ENCODE measurements at places on chromosomes 5 and 9.
A peak's percentile ranks its signal among the peaks of the same experiment; 100 is the strongest.

DNA sequence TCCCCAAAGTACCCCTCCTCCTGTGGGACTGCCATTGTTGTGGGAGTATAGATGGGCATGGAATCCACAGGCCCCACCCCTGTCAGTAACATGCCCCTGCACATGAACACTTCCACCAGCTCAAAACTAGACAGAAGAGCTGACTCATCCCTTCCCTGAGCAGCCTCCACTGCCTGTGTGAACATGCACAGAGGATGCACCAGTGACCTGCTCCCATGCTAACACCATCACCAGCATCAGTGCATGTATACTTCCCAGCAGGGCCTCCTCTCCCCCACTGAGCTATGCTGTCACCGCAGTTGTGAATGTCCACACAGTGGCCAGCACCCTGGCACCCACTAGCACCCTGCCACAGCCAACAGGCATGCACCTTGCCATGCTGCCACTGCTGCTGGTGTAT lies 939.8 kb downstream of the EFNA5 start:
- DNase-seq: no peak

GRCh38 chr5:119070578-119070827 lies 384 bp upstream of the DMXL1 start:
- peak; percentile 83 for DNase-seq

- no peak for DNase-seq
These were observed 39.6 kb upstream of the TIFAB start for GRCh38 chr5:135491552-135492318.

DNA sequence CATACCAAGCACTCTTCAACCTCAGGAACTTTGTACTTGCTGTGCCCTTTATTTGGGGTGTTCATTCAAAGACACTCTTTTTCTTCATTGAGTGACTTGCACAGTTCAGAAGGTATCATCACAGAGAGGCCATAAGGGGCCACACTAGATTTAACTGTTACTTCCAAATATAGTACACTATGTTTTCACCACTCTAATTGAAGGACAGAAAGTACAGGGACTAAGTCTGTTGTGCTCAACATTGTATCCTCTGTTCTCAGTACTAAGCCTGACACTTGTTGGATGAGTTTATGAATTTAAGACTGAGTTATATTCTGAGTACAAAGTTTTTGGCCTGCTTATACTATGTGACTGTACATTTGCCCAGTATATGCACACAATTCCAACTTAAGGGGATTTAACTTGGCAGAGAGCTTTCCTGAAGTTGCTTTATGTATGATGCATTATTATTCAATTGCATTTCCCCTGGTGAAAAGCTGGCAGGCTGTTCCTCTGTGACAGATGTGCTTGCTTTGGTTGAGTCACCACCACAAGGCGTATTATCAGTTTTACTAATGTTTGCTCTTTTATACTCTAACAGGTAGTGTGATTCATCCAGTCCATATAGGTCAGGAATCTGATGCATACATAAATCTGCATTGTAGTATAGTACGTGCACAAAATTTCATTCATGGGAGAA lies 714.8 kb downstream of the TLR4 start:
- DNase-seq: no peak

GRCh38 chr9:106861640-106862109 lies 1.3 kb upstream of the ZNF462 start:
- DNase-seq: no peak

- DNase-seq: no peak
These were observed 179.7 kb upstream of the ISL1 start for GRCh38 chr5:51203598-51203997.

DNA sequence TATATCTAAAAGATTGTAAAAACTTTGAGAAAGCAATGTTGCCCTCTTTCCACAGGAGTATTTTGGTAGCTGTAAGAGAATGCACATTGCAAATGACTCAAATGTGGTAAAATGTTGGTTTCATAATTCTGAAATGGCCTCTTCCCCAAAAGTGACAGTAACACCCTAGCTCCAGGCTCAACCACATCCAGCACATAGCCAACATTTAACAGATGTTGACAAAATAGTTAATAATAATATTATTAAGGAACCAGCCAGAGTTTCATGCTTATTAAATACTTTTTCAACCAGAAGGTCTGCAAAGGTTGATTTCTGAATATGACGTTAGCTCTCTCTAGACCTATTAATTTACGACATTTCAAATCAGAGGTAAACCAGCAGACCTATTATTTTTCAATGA lies 1.3 kb downstream of the ANXA1 start:
- DNase-seq: no peak

GRCh38 chr5:175464074-175464941 lies 14.1 kb upstream of the SFXN1 start:
- no peak for DNase-seq

GRCh38 chr9:125513668-125514413 lies 193.2 kb downstream of the MAPKAP1 start:
- no peak for DNase-seq

DNA sequence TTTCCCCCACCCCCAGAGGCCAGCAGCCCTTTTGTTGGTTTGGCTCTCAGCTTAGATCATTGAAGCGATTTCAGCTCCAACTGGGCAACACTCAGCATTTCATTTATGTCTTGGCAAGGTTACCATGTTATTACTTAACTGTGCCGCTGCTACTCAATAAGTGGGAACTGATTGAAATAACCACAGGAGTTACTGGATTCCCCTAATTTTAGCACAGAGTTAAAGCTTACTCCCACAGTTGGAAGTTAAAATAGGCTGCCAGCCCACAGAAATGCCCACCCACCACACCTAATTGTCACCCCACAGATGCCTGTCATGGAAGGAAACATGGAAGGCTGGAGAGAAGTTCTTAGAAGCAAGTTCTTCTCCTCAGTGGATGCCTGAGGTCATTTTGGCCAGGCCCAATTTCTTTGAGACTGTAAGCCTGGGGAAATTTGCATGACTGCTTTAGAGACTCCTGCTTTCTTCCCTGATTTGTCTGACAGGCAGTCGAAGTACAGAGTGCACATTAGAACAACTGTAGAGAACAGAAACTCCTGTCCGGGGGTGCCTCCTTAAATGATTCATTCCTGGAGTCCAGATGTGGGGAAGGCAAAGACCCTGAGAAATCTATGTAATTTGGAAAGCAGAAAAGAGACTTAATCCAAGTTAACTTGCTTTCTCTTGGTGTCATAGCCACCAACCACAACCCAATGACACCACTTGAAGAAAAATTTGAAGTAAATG lies 370.0 kb downstream of the ZSWIM6 start:
- DNase-seq: no peak

DNA sequence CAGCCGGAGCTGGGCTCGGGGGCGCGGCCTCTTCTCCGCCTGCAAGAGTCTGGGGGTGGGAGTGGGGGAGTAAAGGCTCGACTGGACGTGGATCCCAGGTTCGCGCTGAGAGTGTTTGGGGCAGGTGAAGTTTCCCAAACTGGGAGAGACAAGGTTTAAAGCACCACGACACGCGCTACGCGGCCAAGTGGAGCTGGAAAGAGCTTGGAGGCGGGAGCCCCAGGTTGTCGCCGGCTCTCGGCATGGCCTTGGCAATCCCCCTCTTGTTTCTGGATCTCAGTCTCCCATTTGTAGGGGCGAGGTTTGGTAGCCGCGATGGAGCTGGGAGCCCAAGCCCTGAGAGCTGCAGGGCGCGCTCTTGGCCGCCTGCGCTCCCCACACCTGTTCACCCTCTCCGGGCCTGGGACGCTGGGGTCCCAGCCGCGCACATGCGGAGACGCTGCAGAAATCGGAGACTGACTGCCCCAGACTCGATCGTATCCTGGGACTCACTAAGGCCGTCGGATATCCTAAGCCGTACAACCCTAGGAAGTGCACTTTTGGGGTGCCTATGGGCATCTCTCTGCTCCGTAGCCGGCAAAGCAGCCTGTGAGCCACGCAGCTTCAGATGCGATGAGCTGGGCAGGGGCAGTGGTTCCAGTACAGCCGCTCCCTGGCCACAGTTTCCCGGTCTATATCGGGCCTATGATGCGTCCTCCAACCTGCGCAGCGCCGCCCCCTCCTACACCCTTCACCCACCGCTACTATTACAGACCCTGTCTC lies 937 bp downstream of the TMOD1 start:
- no peak for DNase-seq

GRCh38 chr9:124771867-124772679 lies 962 bp upstream of the NR6A1 start:
- DNase-seq: no peak

DNA sequence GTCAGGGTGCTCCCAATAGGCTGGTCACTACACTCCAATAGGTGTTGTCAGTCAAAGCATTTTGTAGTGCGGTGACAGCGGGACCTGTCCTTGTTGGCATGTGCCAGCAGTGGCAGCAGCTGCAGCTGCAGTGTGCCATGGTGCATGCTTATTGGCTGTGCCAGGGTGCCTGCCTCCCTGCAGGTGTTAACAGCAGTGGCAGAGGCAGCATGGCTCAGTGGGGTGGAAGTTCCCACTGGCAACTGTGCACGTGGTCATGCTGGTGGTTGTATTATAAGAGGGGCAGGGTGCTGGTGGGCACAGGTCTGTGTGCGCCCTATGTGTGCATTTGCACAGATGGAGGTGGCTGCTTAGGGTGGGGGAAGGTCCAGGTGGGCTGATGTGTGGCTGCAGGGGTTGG lies 133.7 kb upstream of the EDIL3 start:
- no peak for DNase-seq

Data from esophagus squamous epithelium (tissue), 5 donors.